Left ventricle myocardium inferior (tissue), 1 donor: ENCODE measurements at places on chromosomes 6 and 20. TPM values are rescaled to one million over a fixed set of nuclear protein-coding genes. Genes with fewer than 3 reads are reported as not detected.

CHMP4B gene
- total RNA-seq: 104 TPM

PABPC1L gene
- total RNA-seq: 2.4 TPM

GRCh38 chr6:20900389-20901160 lies 366.3 kb downstream of the CDKAL1 start:
- H3K36me3 ChIP-seq: peaks cover 5% of the 10 kb centered on the region
- no peak for DNase-seq
- no peaks in the 10 kb centered on the region for H3K27me3 ChIP-seq
- H3K4me1 ChIP-seq: no peaks in the 10 kb centered on the region
- H3K27ac ChIP-seq: no peak overlapping the region

DNA sequence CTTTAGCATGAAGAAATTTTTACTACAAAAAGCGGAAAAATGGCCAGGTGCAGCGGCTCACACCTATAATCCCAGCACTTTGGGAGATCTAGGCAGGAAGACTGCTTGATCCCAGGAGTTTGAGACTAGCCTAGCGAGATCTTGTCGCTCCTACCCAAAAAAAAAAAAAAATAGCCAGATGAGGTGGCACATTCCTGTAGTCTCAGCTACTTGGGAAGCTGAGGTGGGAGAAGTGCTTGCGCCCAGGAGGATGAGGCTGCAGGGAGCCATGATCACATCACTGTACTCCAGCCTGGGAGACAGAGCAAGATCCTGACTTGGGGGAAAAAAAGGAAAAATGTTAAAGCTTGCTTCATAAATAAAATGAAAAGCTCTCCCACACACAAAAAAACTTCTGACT lies 14.5 kb downstream of the NUDT3 start:
- peaks cover 72% of the 10 kb centered on the region for H3K4me1 ChIP-seq
- no peaks in the 10 kb centered on the region for H3K27me3 ChIP-seq
- H3K4me3 ChIP-seq: no peak overlapping the region
- DNase-seq: no peak
- H3K27ac ChIP-seq: no peak overlapping the region

GRCh38 chr6:136740050-136740974 lies 52.0 kb downstream of the MAP3K5 start:
- no peaks in the 10 kb centered on the region for H3K27me3 ChIP-seq
- peak overlapping the region; percentile 76 for H3K27ac ChIP-seq
- H3K4me1 ChIP-seq: peaks cover 80% of the 10 kb centered on the region
